ENCODE measurements at places on chromosomes 2 and 18.

DNA sequence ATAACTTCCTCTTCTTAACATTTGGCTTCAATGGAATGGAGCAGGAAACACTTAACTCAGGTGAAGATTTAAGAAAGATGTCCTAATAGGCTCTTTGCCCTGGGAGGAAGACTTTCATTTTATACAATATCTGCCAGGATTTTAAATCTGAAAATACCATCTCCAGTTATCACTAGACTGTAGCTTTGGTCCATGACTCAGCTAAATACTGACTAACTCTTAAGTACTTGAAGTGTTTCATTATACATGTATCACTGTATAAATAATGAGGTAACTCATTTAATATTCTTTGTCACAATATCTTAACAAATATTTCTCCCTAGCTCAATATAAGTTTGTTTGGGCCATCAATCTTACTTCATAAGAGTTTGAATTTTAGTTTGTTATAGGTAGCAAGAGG is 34.7 kb downstream of the RBKS start:
- no peak for DNase-seq

GRCh38 chr2:110130757-110131156 is 15.1 kb upstream of the MALL start:
- DNase-seq = no peak

- DNase-seq = no peak
Observed at GRCh38 chr2:55843096-55843993, 80.2 kb downstream of the EFEMP1 start.

- no peak for DNase-seq
Observed at GRCh38 chr2:77161009-77161408, 361.2 kb downstream of the LRRTM4 start.

DNA sequence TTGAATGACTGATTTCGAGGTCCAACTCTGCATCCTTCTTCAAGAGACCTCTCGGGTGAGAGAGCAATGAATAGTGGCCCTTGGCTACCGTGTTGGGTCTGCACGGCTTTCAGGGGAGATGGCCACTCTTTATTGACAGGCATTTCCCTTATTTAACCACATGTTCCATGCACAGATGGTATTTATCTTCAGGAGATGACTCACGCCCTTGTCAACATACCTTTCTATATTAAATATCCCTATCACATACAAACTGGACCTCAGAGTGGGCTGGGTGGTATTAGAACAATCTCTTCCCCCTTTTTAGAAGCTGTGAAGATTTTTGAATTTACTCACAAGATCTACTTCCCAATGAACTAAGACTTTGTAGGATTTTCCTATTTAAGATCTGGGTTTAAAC is 109.6 kb upstream of the CDC42EP3 start:
- DNase-seq = no peak

Measured in stimulated activated CD8-positive, alpha-beta memory T cell treated with anti-CD3 and anti-CD28 coated beads, Interleukin-4, amount 100 ng/mL, for 1 hour (primary cell).